ENCODE measurements at places on chromosomes 7 and 10.

DNA sequence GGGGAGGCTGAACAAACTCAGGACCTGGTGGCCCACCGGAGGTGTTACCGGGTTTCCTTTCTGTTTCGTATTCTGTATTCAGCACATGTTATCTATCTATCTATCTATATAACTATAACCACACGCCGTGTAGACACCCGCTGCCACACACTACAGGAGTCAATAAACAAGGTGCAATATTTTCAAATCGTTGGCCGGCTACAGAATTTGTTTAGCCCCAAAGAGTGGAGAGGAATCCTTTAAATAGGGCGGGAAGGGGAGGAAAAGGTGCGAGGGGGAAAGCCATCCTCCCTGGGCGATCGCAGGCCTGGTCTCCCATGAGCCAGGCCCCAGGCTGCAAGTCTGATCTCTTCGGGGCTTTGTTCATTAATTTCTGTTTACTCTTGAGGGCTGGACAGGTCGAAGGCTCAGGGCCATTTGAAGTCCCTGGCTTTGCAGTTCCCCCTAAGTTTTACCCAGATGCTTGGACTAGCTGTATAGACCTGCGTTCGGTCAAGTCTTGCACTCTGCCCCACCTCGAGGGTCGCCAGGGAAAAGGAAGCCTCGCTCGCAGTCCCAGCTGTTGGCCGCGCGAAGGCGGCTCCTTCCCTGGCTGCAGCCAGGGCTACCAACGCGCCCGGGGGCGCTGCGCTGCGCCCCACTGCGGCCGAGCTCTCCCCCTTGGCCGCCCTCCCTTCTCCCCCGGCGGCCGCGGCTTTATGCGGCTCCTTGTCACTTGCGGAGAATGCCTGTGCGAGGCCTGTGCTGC lies 3.8 kb downstream of the NKX2-3 start:
- DNase-seq, result no peak

- no peak for DNase-seq
These were observed 86.8 kb upstream of the ZMIZ1 start for GRCh38 chr10:78981970-78982281.

GRCh38 chr10:14687340-14687739 lies 87.4 kb downstream of the FAM107B start:
- no peak for DNase-seq

DNA sequence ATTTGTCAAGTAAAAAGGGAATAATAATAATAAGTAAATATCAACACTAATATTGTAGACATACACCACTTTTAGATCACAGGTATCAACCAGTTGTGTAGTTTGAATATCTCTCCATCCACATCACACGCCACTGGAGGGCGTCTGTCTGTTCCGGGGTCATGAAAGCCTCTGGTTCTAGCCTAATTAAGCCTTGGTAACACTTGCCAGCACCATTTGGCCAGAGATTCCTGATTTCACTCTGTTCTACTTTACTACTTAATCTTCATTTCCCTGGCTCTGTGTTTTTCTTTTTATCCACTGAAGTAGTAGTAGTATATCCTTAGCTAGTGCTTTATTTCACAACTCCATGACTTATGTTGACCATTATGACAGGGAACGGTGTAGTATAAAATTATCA lies 285.6 kb upstream of the POM121L12 start:
- DNase-seq, result no peak

DNA sequence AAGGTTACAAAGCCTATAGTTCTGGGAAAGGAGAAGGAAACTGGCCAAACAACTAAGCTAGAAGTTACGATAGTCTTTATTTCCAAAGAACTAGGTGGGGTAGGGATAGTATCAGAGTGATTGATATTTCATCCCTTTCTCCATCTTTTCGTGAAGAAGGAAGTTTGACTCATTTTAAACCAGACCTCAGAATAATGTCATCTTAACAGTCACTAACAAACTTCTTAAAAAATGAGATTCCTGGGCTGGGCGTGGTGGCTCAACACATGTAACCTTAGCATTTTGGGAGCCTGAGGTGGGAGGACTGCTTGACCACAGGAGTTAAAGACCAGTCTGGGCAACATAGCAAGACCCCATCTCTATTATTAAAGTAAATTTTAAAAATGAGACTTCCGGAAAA lies 69.4 kb downstream of the ARL4A start:
- no peak for DNase-seq

DNA sequence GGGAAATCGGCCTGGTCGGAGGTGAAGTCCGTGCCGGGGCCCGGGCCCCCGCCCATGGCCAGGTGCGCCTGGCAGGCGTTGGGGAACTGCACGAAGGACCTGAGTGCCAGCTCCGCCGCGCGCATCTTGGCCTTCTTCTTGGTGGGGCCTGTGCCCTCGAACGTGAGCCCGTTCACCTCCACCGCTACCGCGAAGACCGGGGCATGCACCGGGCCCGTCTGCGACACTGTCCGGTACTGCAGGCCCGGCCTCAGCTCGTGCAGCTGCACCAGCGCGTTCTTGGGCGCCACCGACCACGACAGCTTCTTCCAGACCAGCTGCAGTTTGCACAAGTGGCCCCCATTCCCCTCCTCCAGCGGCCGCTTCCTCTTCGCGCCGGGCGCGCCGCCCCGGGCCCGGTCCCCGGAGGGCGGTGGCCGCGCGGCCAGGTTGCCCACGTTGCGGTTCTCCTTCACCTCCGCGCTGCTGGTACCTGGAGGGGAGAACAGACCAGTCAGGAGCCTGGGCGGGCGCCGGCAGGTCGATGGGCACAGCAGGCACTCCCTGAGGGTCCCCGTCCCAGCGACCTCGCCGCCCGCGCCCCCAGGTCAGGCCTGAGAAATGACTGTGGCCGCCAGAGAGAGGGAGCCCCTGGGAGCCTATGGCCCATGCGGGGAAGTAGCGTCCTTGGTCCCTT lies 307.4 kb downstream of the WDR37 start:
- no peak for DNase-seq

- DNase-seq, result no peak
These were observed 19.1 kb upstream of the OGDHL start for GRCh38 chr10:49781247-49781646.

Data from activated naive CD4-positive, alpha-beta T cell (primary cell).